ENCODE measurements at places on chromosomes 4 and X.

DNA sequence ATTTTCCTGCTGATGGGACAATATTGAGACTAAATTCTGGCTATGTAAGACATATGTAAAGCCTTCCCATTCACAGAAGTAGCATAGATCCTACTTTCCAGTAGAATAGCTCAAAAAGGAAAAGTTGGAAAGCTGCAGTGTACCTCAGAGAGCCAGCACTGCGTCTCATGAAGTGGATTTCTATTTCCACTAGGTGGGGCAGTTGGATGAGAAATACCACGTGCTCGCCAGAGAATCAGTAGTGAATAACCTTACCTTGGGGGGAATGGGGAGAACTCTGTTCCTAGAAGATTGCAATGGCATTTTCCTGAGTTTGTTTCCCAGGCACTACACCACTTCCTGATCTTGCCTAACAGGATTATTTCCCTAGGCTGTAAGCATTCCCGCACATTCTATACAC is 907.1 kb downstream of the FSTL5 start:
- no peak for DNase-seq

- no peak for DNase-seq
These were observed 154.4 kb upstream of the KLF3 start for GRCh38 chr4:38509551-38509950.

GRCh38 chrX:6120329-6120728 is 108.3 kb downstream of the NLGN4X start:
- DNase-seq: no peak

DNA sequence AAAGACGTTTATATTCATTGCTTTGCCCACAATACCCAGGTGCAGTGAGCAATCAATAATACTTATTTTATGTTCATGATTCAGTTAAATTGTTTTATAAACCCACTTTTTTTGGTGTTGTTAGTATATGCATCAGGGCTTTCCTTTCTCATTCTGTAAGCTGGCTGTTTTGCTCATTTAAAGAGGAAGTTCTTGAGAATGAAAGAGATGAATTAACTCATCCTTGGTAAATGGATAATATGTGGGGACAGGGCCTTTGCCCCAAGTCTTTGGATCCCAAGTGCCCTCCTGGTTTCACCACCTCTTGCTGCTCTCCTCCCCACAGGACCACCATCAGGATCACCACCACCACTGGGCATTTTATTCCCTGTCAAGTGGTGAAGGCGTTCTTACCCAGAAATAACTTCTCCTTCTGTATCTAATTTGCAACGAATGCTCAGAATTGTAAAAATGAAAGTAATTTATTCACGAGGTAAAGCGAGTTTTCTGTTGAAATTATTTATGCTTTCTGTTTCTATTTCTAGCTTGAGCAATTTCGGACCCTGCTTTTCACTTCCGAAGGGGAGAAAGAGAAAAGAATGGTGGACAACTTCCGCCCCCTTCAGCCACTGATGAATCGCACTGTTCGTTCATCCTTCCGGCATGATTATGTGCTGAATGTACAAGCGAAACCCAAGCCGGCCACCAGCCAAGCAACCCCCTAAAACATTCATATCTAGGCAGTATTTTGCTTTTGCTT is 8.2 kb upstream of the ZRSR2 start:
- no peak for DNase-seq

GRCh38 chrX:115350711-115351381 is 61.3 kb downstream of the LUZP4 start:
- DNase-seq: no peak

DNA sequence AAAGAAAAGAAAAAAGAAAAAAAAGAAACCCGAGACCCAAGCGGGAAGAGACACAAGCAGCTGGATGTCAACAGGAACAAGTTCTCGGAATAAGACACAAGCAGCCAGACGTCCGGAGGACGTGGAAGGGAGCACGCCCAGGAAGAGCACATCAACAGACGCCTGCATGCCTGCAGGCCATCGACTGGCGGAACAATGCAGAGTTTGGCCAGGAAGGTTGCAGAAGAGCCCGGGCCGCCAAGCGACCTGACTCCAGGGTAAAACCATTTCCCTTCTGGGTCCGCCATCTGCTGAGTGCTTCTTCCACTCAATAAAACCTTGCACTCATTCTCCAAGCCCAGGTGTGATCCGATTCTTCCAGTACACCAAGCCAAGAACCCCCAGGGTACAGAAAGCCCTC is 95.6 kb upstream of the PRR32 start:
- no peak for DNase-seq

DNA sequence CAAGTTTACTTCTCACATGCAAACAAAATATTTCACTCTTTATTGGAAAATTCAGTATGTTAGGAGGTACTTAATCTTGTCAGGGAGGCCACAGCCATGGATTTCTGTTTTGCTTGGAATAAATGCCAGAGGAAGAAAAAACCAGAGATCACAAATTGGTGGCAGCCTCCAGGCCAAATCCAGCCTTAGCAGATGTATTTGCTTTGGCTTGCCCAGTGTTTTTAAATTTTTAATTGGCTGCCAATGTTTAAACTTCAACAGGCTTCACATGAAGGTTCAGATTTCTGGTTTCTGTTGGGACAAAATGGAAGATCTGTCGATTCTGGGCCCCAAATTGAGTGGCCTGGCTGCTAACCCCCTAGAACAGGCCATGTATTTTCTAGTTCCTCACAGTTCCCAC is 19.2 kb downstream of the YY2 start:
- DNase-seq: no peak

DNA sequence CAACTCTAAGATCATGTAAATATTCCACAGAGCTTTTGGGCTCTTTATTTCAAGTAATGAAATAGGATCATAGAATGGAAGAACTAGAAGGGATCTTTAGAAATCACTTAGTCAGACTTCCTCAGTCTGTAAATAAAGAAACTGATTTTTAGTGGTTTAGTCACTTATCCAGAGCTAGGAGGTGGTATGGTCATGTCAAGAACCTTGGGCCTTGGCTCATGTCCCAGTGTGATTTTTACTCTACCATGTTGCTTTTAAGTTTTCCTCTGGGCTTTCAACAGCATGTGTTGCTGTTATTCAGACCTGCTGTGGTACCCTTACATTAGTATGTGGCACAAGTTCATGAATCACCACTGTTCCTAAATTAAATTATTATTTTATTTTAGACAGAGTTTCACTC is 184.9 kb downstream of the FRAS1 start:
- peak; percentile 37 for DNase-seq

DNA sequence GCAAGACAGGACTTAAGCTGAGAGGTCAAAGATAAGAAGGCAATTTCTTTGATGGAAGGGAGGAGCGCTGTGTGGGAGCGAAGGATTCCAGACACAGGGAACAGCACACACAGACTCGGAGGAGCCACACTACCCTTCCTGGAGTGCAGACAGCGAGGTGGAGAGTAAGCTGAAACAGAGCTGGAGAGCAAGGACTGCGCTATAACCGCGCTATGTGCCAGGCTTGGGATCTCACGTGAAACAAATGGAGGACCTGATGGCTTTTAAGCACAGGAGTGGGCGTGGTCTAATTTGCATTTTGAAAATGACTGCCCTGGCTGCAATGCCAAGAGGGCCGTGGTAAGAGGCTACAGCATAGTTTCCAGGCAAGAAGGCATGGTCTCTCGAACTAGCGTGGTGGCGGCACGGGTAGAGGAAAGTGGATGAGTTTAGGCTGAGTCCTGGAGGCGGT is 113.9 kb upstream of the SORBS2 start:
- DNase-seq: no peak

- DNase-seq: peak; percentile 24
These were observed 51.5 kb downstream of the ALPK1 start for GRCh38 chr4:112348488-112349158.

DNA sequence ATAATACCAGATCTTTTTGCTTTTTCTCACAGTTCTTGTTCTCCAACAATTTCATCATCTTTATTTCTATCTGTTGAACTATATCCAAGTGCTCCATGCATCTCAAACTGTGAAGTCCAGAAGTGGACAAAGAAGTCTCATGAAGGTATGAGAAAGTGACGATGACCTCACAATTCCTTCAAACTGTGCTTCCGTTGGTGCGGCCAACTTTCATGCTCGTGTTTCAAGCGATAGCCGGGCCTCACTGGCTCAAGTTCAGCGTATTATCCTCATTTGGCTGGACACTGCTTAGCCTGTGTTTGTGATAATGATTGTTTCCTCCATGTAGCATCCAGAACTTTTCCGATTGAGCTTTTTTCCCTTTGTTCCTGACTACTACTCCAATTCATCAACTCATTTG is 143.1 kb downstream of the PALLD start:
- no peak for DNase-seq

DNA sequence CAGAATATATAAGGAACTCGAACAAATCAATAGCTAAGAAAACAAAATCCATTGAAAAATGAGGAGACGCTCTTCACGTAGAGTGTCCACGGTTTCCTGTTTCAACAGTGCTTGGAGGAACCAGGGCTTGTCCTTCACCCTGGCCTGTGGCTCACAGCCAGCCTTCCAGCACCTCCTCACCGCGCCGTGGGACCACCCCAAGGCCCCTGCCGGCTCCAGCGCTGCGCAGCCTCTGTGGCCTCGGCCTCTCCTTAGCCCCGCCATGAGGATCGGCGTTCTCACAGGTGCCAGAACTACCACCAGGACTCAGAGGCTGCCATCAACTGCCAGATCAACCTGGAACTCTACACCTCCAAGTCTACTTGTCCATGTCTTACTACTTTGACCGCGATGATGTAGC is 52.5 kb upstream of the CTSO start:
- DNase-seq: no peak

DNA sequence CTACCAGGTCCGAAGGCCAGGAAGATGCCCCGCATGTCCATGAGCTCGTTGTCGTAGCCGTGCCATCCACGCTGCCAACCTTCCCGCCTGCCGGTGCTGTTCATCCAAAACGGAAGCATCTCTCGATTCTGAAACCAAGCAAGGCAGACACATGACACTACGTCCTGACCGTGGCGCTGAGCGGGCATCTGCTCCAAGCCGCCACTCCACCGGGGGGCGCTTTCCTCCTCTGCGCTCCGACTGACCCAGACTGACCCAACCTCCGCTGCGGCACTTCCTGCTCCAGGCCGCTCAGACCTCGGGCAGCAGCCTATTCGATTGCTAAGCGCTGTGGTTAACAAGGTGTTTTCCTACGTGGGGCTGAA is 120.5 kb downstream of the ENPP6 start:
- no peak for DNase-seq

GRCh38 chrX:53288189-53288588 is 6.8 kb upstream of the IQSEC2 start:
- no peak for DNase-seq
